GM13977 (cell line): ENCODE measurements at places on chromosomes 16 and 17.

GRCh38 chr16:30805056-30805369 is 18.0 kb upstream of the ZNF629 start:
- no peak for DNase-seq

- DNase-seq: no peak
These were observed 326.4 kb upstream of the KIF2B start for GRCh38 chr17:53496356-53496755.

- DNase-seq: no peak
These were observed 202.8 kb upstream of the CACNG3 start for GRCh38 chr16:24053099-24053946.

DNA sequence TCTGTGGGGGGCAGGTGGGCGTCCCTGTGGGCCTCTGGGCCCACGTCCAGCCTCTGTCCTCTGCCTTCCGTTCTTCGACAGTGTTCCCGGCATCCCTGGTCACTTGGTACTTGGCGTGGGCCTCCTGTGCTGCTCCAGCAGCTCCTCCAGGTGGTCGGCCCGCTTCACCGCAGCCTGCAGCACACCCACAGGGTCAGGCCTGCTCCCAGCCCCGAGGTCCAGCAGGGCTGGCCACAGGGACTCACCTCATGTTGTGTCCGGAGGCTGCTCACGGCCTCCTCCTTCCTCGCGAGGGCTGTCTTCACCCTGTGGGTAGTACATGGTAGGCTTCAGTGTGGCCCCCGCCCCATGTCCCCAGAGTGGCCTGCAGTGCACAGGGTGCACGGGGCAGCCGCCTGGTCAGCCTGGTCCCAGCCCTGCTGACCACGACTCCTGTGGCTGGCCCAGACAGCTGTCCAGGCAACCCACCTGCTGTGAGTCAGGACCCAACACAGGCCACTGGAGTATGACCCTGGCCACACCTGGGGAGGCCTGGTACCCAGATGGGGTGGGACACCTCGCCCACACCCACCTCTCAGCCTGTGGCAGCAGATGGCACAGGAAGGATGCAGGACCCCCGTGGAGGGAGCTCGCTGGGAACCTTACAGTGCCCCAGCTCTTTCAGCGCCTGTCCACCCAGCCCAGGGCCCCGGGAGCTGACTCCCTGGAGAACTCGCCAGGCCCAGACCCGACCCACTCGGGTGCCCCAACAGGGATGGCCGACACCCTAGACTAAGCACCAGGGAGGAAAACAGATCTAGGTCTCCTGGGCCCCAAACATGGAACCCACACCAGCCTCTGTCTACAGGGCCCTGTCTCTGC is 23.9 kb upstream of the AATK start:
- peak; percentile 42 for DNase-seq

DNA sequence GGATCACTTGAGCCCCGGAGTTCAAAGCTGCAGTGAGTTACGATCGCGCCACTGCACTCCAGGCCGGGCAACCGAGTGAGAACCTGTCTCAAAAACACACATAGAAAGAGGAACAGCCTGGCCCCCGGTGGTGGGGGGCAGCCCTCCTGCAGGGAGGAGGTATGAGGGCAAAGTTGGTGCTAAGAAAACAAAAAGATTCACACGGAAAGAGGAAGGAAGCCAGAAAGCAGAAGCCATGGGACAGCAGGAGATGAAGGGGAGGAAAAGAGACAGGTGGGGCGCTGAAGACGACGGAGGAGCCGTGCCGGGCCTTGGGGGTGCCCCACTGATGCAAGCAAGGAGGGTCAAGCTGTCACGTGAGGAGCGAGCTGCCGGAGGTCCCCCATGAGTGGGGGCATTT is 8.2 kb upstream of the C16orf74 start:
- no peak for DNase-seq

GRCh38 chr16:8845699-8846298 is 23.0 kb downstream of the CARHSP1 start:
- DNase-seq: no peak

GRCh38 chr17:62085511-62086408 is 20.7 kb upstream of the MED13 start:
- DNase-seq: no peak

- no peak for DNase-seq
These were observed 30.1 kb downstream of the DNAH9 start for GRCh38 chr17:11628374-11628773.

DNA sequence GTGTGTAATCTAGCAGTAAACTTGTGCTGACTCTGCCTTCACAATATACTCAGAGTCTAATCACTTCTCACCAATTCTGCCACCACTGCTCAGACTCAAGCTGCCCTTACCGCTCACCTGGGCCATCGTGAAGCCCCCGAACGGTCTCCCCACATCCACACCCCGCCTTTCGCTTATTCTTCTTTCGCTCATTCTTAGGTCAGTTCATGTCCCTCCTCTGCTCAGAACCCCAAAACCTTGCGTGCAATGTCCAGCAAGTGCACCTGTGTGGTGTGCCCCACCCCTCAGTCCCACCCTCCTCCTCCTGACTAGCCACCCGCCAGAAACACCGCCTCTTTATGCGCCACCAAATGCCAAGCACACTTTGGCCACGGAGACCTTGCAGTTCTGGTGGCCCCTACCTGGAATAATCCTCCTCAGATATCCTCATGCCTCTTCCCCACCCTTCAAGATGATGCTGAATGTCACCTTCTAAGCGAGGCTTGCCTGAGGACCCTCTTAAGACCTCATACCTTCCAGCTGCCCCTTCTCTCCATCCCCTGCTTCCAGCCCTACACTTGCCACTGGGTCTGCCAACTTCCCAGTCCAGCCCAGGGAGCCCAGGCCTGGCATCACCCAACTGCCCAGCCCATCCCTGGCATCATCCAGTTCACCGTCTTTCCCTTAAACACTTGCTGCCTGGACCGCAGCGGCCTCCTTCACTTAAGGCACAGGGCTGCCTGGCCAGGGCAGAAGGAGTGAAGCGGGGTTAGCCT is 34.3 kb upstream of the RBFOX3 start:
- no peak for DNase-seq

DNA sequence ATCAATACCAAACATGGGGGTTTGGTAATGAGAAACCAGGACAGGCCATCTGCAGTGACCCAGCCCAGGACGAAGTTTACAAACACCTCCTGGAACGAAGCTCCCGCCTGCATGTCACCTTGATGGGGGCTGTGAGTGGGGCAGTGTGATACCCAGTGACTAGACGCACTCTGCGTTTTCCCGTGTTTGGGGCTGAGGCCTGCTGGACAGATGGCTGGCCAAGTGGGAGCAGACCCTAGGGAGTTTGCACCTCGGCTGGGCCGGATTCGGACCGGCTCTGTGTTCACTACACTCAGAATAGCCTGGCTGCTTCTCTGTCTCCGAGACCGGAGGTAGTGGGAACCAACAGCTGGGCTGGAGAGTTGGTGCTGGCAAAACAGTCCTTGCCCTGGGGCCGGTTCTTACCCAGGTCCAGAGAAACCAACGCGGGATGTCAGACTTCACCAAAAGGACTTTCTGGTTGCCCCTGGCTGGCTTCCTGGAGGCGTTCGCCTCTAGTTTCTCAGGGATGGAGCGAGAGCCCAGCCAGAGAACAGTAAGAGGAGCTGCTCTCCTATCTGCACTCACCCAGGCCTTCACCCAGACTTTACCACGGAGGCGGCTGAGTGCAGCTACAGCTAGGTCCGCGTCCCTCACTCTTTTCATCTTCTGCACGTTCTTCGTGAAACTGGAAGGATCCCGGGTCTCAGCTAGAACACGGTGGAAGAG is 20.4 kb downstream of the CARHSP1 start:
- DNase-seq: no peak
